COLO829 (cell line): ENCODE measurements at places on chromosomes 16 and 17.
A peak's percentile ranks its signal among the peaks of the same experiment; 100 is the strongest.

DNA sequence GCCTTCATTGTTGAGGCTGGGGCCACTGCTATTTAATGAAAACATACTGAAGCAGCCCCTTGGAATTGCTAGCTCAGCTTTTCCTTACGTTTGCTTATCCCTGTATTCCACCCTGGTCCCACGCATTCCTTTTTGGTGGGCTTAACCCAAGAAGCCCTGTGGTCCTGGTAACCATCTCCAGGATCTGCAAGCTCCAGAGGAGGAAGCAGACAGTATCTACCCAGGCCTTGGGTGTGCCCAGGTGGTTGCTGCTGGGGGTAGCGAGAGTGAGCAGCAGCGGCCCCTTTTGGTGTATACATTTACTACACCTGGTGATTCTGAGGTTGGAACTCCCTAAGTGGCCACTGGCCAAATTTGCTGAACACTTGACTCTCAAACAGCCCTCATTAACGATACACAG, 97.7 kb downstream of the CBLN1 start:
- peak; percentile 6 for DNase-seq

- DNase-seq = no peak
Observed at GRCh38 chr17:81264640-81265039, 25.5 kb downstream of the NDUFAF8 start.

DNA sequence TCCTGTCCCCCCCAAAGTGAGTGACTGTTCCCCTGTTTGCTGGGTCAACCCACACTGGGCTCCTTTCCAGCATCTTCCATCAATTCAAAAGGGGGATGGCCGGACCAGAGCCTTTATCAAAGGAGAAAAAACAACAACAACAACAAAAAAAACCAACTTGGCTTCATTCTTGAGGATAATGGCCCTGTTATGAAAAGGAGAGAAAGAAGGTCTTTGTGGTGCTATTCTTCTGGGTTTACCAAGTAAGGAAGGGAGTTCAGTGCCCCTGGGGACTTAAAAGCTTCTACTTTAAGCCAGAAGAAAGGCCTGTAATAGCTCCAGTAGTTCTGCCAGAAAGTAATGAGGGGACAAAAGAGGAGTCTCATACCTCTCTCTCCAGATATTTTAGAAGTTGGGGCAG, 71.5 kb downstream of the RGS9 start:
- peak; percentile 91 for DNase-seq

DNA sequence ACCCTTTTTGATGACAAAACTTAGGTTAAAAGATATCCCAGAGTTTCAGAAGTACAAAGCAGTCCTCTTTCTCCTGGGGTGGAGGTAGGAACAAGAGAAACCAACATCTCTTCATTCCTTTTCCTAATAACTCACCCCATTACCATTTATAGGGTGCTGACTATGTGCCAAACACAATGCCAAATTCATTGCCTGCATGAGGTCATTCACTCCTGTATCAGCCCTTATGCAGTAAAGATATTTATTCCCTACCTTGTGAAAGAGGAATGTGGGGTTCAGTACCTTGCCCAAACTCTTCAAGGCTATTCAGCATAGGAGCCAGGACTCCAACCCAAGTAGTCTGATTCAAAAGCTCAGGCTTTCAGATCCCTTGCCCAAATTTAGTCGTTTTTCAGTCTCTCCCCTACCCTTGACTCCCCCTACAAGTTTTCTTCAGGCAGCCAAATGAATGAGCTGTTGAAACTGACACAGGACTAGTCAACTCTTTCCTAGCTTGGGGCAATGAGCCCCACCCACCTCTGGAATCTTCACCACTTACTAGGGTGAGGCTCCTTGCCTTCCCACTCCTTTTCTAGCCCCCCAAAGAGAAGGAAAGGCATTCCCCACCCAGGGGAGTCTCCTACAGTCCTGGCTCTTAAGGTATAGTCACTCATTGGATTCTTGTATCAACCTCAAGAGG, 5.9 kb downstream of the KRT14 start:
- no peak for DNase-seq

- DNase-seq = no peak
Observed at GRCh38 chr17:65035191-65035590, 21.3 kb downstream of the GNA13 start.

DNA sequence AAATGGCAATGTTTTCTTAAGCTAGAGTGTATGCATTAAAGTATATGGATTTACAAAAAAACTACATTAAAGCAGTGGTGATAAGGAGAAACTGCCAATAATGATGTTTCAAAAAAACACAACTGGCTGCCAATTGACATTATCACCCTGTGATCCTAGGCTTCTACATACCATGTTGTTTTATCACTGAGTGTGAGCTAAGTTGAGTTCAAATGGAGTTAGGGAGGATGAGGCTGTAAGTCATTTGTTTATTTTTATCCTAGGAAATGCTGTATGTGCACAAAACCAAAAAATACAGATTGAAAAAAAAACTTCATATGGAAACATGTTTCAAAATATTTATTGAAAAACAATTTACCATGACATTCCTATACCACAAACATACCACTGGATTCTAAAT, 22.9 kb downstream of the CHCT1 start:
- no peak for DNase-seq

- DNase-seq = no peak
Observed at GRCh38 chr16:49514073-49514980, 140.7 kb downstream of the C16orf78 start.

GRCh38 chr16:14424595-14424994, 205.5 kb downstream of the PARN start:
- DNase-seq = no peak

- no peak for DNase-seq
Observed at GRCh38 chr16:85504242-85504641, 108.9 kb upstream of the GSE1 start.

DNA sequence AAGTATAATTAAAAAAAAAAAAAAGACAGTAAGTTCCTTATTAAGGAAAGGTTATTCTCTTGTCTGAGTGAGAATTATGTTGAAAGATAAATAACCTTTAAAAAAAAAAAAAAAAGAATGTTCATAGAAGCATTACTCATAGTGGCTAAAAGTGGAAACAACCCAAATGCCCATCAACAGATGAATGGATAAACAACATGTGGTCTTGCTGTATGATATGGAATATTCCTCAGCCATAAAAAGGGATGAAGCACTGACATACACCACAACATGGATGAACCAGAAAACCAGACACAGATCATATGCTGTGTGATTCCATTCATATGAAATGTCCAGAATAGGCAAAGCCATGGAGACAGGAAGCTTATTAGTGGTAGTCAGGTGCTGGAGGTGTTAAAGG, 9.2 kb upstream of the CCNF start:
- no peak for DNase-seq

DNA sequence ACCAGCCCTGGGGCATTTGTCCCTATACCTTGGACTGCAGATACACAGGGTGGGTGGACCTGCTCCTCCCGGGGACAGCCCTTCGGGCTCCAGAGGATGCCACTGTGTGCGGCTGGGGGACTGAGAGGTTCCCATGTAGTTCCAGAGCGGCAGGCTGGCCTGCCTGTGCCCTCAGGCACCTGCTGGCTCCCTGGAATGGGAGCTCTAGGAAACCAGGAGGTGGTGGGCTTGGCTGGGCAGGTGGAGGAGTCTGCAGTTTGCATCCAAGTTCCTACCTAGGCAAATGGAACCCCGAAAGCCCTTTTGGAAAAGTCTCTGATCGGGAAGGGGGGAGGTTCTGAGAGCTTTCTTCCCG, 982 bp downstream of the DBNDD1 start:
- DNase-seq = no peak

- DNase-seq = no peak
Observed at GRCh38 chr16:84503751-84504395, 586 bp downstream of the MEAK7 start.

GRCh38 chr16:89529097-89529496, 20.9 kb downstream of the SPG7 start:
- no peak for DNase-seq

DNA sequence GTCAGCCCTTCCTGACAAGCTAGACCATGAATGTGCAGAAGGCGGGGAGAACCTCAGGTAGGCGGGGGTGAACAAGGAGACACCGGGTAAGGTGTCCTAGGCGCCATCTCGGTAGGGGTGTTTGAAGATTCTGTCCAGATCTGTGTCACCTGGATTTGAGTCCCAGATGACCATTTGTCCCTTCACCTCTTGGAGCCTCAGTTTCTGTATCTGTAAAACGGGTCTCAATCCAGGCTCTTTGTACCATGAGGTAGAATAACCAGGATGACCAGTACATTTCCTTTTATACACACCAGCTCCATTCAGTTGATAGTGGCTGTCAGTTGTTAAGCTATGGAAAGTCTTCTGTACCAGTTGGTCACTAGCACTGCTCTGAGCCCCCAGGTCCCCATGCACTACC, 86.7 kb downstream of the ABCC6 start:
- DNase-seq = no peak

DNA sequence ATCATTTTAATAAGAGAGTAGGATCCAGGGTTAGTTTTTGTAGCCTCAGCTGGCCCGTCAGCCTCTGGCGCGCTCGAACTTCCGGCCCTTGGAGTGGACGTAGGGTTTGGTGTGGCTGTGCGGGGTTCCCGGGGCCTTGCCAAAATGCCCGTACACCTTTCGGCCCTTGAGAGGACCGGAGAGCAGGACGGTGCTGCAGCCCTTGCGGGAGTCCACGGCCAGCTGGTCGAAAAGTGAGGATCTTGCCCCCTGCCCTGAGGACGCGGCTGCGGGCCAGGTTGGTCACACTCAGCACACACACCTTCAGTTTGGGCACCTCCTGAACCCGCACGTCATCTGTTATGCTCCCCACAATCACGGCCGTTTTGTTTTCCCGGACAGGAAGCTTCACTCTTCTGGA, 42.2 kb upstream of the CNTNAP4 start:
- DNase-seq = no peak

DNA sequence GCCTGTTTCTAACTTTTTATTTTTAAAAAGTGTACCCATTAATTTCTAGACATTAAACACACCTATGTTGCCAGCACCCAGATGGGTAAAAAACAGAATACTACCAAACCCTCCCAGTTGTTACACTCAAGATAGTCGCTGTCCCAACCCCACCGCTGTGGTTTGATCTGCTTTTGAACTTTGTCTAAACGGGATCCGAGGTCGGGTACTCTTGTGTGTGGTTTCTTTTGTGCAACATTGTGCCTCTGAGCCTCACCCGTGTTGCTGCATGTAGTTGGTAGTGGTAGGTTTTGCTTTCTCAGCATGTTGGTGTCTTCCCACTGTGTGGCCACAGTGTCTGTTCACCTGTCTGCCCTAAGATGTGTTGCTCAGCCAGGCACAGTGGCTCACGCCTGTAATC, 4.3 kb downstream of the KLHL36 start:
- DNase-seq = no peak

- DNase-seq = no peak
Observed at GRCh38 chr16:59697761-59698160, 963.6 kb upstream of the GOT2 start.

DNA sequence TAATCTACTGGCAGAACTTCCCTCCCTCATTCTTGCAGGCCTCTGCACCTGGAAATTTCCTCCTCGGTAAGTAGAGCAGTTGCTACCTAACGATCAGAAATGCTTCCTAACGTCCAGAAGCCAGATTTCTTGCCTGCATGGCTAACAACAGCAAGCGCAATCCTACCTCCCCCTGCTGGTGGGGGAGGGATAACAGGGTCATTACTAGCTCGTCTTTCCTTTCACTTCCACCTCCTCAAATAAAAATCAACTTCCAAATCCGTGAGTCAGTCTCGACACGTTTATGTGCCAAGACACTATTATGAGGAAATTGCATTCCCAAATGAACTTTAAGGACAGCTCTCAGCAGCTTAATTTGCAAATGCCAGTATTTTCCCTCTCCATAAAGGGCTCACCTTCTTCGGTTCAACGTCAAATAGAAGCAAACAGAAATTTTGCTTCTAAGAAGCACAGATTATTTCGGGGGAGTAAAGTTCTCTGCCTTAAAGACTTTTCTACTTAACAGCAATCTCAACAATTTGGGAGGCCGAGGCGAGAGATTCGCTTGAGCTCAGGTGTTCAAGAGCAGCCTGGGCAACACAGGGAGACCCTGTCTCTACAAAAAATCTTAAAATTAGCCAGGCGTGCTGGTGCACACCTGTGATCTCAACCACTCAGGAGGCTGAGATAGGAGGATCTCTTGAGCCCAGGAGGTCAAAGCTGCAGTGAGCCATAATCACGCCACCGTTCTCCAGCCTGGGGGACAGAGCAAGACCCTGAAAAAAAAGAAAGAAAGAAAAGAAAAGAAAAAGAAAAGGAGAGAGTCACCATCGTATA, 188.6 kb upstream of the PSMD7 start:
- DNase-seq = peak; percentile 1

DNA sequence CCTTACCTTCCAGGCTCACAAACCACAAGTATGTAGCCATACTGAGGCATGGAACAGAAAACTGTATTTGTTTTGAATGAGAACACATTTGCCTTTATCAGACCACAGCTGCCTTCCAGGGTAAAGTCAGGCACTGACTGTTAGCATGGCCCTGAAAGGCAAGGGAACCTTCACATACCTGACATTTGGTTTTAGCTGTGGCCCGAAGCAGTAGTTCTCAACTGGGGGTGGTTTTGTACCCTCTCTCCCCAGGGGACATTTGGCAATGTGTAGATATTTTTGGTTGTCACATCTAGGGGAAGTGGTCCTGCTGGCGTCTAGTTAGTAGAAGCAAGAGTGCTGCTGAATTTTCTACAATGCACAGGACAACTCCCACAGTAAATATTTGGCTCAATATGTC, 9.2 kb downstream of the HERPUD1 start:
- DNase-seq = no peak

DNA sequence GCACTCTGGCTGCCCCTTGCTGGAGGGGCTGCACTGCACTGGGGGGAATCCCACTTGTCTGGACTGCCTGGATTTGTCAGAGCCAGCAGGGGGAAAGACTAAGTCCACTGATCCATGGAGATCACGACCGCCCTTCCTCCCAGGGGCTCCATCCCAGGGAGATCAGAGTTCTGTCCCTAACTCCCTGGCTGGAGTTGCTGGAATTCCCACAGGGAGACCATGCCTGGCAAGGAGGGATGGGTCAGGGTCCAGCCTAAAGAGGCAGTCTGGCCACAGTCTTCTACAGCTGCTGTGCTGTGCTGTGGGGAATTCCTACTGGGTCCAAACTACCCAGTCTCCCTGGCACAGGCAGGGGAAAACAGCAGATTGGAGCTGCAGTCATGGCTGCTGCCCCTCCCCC, 311.9 kb downstream of the ZFHX3 start:
- no peak for DNase-seq

GRCh38 chr17:79315358-79316105, 240.9 kb downstream of the ENGASE start:
- DNase-seq = no peak

GRCh38 chr17:39738568-39738901, 797 bp downstream of the GRB7 start:
- no peak for DNase-seq

- no peak for DNase-seq
Observed at GRCh38 chr17:36825951-36826350, 111.3 kb upstream of the LHX1 start.

- DNase-seq = no peak
Observed at GRCh38 chr17:75454193-75454592, 2.2 kb upstream of the TMEM94 start.
